ENCODE measurements at places on chromosomes 12 and 14. TPM values are rescaled to one million over a fixed set of nuclear protein-coding genes. Genes with fewer than 3 reads are reported as not detected.

DNA sequence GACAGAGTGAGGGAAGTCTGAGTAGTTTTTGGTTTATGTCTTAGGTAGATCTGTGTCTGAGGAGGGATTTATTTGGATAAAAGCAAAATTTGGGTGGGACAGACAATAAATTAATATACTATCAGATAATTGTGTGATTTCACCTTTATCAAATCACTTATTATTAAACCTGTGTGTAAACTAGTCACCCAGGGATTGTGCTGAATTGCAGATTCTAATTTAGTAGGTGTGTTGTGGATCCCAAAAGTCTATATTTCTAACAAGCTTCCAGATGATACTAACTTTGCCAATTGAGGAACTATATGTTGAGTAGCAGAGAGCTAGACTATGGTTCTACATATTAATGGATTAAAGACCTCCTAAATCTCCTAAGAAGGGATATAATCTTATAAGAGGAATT, 978.5 kb upstream of the FBXO33 start:
- no peak for DNase-seq

MYO1H gene
- not detected for polyA plus RNA-seq

KLRG1 gene
- 15.9 TPM for polyA plus RNA-seq

GRCh38 chr12:87140262-87140661, 884.1 kb upstream of the MGAT4C start:
- no peak for DNase-seq

DNA sequence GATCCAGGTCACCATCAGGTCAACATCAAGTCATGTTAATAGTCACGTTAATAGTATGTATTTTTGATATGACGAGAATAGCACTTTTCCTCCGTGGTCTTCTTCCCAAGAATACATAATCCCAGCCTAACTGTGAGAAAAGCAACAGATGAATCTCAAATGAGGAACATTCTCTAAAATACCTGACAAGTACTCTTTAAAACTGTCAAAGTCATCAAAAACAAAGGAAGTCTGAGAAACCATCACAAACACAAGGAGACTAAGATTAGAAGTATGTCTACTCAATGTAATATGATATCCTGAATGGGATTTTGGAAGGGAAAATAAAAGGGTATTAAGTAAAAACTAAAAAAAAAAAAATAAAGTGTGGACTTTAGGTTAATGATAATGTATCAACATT, 36.8 kb upstream of the GLIPR1 start:
- DNase-seq: no peak

C12orf42 gene
- polyA plus RNA-seq: not detected

GRCh38 chr14:72574715-72575114, 319.2 kb downstream of the DPF3 start:
- DNase-seq: no peak

GRCh38 chr12:40164034-40164433, 58.2 kb upstream of the SLC2A13 start:
- DNase-seq: no peak

- DNase-seq: no peak
Observed at GRCh38 chr14:75390183-75390582, 37.6 kb upstream of the JDP2 start.

- DNase-seq: no peak
Observed at GRCh38 chr12:10341892-10342509, 34.3 kb downstream of the KLRD1 start.

DNA sequence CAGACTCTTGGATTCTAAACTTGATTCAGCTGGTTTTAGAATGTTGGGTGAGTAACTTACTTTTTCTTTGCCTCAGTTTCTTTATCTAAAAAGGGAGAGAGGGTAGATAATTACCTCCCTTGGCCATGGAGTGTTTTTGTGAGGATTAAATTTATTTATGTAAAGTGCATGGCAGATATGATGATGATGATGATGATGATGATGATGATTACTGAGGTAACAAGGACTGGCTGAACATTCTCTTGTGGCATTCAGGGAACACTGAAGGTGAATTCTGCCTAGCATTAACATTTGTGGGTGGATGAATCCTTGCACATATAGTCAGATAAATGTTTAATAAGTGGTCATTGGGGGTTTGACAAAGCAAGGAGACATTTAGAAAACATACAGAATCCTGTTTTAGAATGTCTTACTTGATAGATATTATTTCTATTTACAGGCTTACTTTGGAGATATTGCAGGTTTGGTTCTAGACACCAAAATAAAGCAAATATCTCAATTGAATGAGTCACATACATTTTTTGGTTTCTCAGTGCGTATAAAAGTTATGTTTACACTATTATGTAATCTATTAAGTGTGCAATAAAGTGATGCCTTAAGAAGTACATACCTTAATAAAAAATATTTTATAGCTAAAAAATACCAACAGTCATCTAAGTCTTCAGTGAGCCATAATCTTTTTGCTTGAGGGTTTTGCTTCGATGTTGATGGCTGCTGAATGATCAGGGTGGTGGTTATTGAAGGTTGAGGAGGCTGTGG, 123.2 kb downstream of the SNAPC1 start:
- DNase-seq: no peak

DNA sequence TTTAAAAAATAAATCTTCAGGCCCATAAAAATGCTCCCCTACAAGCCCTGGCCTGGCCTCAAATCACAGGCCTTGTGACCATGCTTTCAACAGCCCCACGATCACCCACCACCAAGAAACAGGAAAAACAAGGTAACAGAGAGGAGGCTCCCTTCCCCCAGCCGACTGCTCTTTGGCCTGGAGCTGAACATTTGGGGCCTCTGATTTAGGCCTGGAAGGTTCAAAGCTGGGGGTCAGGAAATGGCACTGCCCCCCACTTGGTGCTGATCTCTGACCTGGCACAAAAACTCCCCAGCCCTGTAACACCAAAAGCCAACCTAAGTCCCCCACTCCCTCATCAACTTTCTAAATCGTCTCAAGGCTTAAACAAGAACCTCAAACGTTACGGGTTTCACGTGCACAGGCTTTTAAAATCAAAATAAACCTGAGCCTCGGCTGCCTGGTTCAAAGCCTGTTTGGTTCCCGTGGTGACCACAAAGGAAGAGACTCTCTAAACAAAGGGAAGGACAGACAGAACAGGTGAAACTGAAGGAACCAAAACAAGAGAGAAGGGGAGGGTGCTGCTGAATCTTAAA, 9.0 kb downstream of the ACTN1 start:
- peak; percentile 41 for DNase-seq

GRCh38 chr14:100018054-100018453, 47.2 kb upstream of the EVL start:
- DNase-seq: no peak

GRCh38 chr14:25349269-25349668, 299.3 kb upstream of the STXBP6 start:
- no peak for DNase-seq
